Femur (tissue), 1 donor: ENCODE measurements at places on chromosomes 4 and X.
A peak's percentile ranks its signal among the peaks of the same experiment; 100 is the strongest.

DNA sequence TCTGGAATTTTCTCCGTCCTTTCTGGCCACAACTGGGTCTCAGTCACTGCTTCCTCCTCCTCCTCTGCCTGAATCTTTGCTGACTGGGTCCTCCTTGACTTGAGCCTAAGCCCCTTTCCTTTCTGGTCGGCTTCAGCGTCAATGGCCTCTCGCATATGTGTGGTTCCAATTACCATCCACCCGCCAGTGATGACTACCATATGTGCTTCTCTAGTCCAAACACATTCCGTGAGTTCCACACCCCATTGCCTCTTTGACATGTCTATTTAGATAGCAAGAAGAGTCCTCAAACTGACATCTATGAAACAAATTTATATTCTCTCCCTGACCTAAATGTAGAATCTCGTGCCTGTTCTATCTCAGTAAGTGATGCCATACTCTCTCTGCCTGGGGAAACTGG, 19.8 kb downstream of the MXRA5 start:
- peak; percentile 57 for DNase-seq

- DNase-seq = no peak
Measured at GRCh38 chr4:164383058-164383357, 370.9 kb upstream of the SMIM31 start.

DNA sequence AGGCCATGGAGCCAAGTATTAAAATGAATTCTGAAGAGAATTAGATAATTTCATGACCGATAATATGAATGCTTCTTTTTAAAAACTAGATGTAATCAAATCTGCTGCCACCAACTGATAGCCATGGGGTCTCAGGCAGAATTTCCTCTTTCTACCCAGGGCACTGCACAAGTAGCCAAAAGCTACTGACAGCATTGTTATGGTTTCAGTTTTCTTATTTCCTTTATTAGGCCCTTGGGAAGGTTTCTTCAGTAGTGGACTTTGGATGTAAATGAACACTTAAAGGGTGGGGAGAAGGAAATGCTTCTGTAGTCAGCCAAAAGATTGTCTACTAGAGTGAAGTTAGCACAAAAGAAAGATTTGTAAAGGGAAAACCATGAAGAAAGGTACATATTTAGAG, 686.0 kb downstream of the ADGRL3 start:
- no peak for DNase-seq

- no peak for DNase-seq
Measured at GRCh38 chrX:47244676-47245075, 11.9 kb downstream of the USP11 start.

- DNase-seq = no peak
Measured at GRCh38 chrX:78199851-78200250, 60.4 kb upstream of the TAF9B start.

- no peak for DNase-seq
Measured at GRCh38 chrX:130184857-130185256, 13.1 kb downstream of the RAB33A start.

- DNase-seq = no peak
Measured at GRCh38 chr4:184401397-184402171, 72.8 kb downstream of the IRF2 start.

- DNase-seq = no peak
Measured at GRCh38 chr4:109979920-109980717, 67.4 kb downstream of the EGF start.

DNA sequence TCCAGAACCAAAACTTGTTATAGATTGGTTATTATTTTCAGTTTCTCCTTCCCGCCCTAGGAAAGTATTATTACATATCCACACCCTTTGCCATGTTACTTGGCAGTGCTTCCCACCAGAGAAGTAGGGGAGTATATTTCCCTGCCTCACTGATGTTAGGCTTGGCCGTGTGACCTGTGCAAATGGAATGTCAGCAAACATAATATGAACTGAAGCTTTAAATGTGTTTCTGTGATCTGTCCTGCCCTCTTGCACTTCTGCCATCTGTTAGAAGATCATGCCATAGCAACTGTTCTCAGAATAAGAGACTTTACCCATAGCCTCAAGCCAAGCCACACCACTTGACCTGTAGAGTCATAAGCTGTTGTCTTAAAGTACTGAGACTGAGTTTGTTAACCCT, 36.7 kb upstream of the NEUROG2 start:
- DNase-seq = peak; percentile 16
